Chondrocyte (in vitro differentiated cells): ENCODE measurements at places on chromosomes 7 and 10.
A peak's percentile ranks its signal among the peaks of the same experiment; 100 is the strongest.

- DNase-seq = no peak
These were observed 6.4 kb downstream of the FBH1 start for GRCh38 chr10:5896208-5897052.

GRCh38 chr10:29448125-29448524, 159.3 kb downstream of the LYZL1 start:
- DNase-seq = no peak

GRCh38 chr10:71747039-71747531, 26.2 kb downstream of the VSIR start:
- DNase-seq = no peak

DNA sequence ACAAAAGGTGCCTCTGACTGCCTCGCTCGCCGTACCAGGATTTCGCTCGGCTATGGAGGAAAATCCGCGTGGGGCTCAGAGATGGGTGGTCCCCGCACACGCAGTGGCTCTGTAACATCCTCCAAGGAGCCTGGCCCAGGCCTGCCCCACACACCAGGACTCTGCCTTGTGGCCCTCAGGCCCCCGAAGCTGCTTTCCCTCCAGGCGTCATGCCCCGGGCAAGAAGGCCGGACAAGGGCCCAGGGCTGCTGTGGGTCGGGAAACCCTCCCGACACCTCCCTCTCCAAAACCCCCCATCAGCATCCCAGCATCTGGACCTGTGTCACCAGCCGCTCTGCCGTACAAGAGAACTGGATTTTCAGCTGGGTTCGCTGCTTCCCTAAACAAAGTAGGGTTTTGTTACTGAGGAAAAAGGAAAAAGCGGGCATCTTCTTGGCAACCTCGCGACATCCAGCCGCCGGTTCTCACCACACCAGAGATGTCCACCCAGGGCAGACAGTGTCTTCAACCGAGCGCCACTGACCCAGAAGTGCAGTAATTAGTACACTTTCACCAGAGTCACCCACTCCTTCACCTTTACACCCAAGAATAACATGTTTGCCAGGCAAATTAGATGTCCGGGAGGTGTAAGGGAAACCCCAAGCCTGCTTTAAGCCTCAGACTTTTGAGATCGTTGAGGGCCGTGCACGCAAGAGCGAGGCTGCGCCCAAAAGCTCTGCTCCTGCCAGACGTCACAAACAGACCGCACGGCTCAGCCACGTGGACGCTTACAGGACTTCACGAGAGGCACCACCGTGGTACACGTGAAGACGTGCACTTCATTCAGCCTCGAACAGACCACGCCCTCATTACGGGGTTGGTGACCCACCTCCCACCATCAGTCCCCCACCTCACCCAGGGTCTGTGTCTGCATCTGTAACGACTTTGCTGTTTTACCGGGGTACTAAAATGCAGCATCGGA, 62.2 kb downstream of the DIP2C start:
- no peak for DNase-seq

- no peak for DNase-seq
These were observed 20.0 kb upstream of the CRYGN start for GRCh38 chr7:151459726-151460473.

- DNase-seq = no peak
These were observed 61.9 kb downstream of the CACUL1 start for GRCh38 chr10:118692872-118693271.

DNA sequence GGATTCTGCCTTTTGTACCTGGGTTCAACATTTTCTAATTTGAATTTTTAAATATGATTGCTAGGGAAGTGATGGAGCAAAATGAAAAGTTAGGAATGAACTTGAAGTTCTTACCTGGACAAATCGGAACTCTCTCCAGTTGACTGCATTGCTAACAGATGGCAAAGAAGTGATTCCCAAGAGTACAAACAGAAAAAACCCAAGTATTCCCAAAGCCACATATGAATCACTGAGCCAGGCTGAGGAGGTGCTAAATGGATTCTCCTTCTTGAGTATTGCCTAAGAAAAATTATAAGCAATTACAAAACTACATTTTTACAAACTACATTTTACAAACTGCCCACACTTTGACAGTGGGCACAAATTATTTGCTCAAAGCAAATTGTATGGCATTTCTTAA, 25.9 kb downstream of the STEAP4 start:
- DNase-seq = no peak

- no peak for DNase-seq
These were observed 83.3 kb upstream of the DNAJC1 start for GRCh38 chr10:22086730-22087401.

DNA sequence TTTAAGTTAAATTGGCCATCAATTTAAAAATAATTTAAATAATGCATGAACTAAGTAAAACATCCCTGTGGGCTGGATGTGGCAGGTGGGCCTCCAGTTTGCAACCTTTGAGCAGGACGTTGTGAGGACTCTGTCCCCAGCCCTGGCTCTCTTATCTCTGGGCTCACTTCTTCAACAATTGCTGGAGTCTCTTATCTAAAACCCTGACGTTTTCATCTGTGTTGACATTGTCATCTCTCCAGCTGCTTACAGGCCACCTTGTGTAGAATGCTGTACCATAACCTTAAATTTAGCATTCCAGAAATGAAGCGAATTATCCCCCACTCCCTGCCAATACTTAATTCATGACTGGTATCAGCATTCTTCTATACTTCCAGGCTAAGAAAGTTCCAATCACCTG, 3.2 kb upstream of the KIF5B start:
- DNase-seq = no peak

DNA sequence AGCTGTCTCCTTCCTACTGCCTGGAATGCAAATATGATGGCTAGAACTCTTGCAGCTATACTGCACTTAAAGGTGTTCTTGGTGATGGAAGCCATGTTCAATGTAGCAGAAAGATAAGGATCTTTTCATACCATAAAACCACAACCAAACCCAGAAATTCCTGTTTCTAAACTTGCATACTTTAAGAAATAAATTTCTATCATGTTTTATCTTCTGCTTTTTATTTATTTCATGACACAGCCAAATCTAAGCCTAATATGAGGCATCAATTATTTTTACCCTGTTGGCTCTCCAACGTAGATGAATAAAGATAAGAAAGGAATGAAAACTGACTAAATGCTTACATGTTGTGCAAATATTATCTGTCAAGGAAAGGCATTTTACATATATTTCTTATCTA, 224.1 kb downstream of the DOCK4 start:
- DNase-seq = no peak

- DNase-seq = no peak
These were observed 131.6 kb downstream of the DIP2C start for GRCh38 chr10:557792-558328.

DNA sequence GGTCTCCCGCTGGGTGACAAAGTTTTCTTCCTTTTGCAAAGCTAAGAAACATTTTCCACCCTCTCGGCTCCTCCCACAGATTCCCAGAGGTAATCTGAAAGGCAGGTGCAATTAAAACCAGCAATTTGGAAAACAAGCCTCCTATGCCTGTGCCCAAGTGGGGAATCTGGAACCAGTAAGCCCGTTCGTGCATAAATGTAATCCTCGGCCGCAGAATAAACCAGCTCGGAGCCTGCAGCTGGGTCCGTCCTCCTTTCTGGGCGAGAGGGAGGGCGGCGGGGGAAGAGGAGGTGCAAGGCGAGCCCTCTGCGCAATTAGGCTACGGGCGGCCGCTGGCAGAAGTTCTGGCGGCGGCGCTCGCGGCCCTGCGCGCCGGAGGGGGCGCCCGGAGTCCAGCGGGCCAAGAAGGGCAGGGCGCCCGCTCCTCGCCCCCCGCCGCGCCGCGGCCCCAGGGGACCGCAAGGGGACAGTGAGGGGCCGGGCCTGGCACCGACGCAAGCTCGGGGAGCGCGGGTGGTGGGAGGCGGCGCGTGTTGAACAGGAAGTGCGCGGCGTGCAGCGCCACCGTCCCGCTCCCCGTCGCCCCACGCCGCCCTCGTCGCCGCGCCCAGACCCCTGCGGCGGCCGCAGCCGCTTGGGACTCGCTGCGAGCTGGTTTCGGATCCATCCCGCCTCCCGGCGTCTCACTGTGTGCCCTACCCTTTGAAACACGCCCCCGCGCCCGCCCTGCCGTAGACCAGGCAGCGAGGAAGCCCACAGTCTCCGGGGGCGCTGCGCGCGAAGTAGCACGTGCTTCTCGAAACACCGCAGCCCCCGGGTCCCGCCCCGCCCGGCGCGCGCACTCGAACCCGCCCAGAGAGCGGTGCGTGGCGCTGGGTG, at the start of gene PRKAG2:
Gene PRKAG2, minus strand, starts transcription at position 217 of the 879 bp plus-strand sequence. CDS start 495 bp downstream, outside the sequence.
- no peak for DNase-seq

DNA sequence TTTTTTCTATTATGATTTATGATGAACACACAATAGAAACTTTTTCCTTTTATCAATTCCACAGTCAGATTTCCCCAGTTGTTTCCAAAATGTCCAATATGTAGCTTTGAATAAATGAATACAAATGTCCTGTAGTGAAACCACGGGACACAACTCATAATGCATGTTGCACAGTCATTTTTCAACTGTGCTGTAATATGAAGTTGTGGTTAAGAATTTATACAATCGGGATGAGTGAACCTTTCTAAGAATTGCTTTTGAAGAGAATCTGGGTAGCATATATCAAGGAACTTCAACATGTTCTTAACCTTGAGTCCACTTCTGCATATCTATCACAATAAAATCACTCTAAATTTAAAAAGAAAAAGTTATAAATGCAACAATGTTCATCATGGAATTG, 14.6 kb upstream of the ST7 start:
- DNase-seq = no peak

DNA sequence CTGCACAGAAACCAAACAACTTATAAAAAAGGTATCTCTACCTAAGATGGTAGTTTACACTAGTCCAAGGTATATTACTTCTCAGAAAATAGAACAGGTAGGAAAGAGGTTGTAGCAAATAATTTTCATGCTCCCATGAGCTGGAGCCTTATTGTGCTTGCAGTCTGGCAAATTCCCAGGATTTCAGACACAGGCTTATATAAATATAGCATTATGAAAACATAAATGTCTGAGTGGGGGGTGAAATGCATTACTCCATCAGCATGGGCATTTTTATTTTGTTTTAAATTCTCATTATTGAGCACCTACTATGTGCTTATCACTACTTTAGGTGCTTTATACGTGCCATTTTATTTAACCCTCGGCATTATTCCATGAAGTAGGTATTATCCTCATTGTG, 83.0 kb upstream of the PHYHIPL start:
- no peak for DNase-seq

GRCh38 chr7:142685877-142686508, 63.3 kb upstream of the PRSS1 start:
- DNase-seq = no peak

GRCh38 chr7:132009778-132010177, 453.4 kb upstream of the PODXL start:
- no peak for DNase-seq

- DNase-seq = no peak
These were observed 1.8 kb downstream of the PRXL2A start for GRCh38 chr10:80410122-80410521.

DNA sequence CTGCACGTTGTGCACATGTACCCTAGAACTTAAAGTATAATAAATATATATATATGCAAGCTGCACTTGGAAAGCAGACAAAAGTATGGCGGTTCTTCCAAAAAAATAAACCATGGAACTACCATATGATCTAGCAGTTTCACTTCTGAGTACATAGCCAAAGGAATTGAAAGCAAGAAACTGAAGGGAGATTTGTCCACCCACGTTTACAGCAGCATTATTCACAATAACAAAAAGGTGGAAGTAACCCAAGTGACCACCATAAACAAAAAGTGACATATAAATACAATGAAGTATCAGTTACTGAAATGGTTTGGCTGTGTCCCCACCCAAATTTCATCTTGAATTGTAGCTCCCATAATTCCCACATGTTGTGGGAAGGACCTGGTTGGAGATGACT, 525.3 kb upstream of the CELF2 start:
- DNase-seq = no peak

- no peak for DNase-seq
These were observed 81.8 kb downstream of the THSD7A start for GRCh38 chr7:11750191-11750590.

DNA sequence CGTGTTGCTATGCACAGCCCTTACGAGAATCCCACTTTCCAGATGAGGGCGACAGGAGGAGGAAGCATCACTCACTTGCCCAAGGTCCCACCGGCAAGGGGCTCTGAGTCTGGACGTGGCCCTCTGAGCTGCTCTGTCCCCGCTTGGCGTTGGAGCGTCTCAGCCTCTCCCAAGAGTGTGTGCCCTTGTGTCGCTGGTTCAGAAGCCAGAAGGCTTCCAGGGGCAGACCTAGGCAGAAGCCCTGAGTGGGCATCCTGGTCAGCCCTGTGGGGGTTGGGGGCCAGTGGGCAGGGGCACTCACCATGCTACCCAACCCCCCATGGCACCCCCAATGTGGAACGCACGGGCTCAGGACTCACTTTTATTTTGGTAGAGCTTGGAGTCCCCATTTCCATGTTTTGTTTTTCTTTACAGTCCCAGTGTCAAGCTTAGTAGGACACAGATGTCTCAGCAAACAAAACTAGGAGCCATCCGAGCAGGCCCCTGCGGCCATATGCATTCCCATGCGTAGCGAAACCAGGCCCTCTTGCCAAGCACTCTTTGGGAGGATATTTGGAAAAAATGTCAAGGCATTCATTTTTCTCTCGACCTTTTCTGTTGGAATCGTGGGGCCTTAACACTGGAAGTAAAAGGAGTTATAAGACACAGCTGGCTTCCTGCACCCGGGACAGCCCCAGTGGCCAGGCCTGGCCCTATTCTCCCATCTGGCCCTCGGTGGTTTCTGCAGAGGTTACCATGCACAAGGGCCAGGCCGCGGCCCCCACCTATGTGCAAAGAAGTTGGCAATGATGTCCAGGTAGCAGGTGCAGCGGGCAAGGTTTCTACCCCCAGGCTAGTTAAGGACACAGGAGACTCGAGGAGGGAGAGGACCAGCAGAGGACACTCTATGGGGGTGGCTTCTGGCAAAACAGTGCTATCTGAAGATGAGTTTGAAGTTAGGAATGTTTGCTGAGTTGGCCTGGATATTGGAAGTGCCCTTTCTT, 97.0 kb downstream of the LHPP start:
- DNase-seq = peak; percentile 78

- DNase-seq = no peak
These were observed 82.9 kb downstream of the HYCC1 start for GRCh38 chr7:22931011-22931410.

DNA sequence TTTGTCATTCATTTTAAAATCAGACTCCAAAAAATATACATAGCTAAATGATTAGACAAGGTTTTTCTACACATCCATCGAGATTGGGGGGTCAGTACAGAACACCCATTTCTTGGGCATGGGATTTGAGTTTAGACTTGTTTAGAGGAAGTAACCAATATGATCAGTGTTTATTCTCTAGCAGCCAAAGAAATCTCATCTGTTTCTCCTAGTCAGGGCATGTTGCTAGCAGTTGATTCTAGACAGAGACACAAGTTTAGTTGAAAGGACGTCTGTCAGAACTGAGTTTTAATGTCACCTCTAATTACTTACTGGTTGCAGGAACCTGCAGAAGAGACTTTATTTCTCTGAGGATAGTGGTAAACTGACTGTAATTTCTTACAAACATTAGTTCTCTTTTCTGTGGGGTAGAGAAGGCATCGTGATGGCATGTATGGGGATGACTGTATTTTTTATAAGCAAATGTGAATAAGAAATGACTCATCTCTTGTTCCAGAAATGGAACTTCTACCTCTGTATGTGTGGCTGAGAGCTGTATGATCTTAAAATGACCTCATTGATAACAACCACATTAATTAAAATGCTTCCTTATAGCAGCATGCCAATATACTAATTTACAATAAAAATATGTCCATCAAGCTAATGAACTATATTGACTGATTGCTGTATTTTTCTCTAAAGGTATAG, 30.6 kb upstream of the RHOBTB1 start:
- DNase-seq = no peak

- DNase-seq = no peak
These were observed 168.5 kb downstream of the NOC3L start for GRCh38 chr10:94194256-94194655.

GRCh38 chr10:17599089-17599488, 18.1 kb downstream of the HACD1 start:
- no peak for DNase-seq
